ENCODE measurements at places on chromosomes 7 and 10. TPM values are rescaled to one million over a fixed set of nuclear protein-coding genes. Genes with fewer than 3 reads are reported as not detected.

DNA sequence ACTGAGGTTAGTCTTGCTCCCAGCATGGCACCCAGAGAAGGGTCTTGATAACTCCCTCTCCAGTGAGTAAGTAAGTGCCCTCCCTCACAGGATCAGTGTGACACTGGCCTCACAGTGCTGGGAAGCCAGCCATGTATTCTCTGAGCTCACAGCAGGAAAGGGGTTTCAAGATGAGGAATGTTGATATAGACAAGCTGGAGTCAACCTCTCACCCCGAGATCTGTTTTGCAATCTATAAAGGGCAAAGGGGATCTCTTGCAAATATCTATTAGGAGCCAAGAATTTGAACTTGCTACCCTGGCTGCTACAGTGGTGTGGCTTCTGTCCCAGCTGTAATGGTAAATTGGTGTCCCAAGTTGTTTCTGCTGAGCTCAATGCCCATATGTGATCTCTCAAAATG, 70.2 kb upstream of the ADAM12 start:
- no peak for ATAC-seq

DNA sequence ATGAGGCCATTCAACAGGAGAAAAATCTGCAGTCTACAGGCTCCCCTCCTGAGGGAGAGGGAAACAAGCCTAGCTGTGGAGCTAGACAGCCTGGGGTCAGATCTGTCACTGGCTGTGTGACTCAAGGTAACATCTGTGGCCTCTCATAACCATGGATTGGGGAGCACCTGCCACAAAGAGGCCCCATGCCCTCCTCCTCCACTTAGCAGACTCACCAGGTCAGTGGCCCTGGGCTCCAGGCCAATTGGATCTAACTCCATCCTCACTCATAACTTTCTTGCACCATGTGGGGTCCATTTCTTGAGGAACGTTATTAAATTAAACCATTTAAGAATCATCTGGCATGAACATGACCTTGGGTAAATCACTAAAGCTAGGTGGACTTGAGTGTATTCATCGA, 1.8 kb downstream of the GDF10 start:
- ATAC-seq, result no peak

DNA sequence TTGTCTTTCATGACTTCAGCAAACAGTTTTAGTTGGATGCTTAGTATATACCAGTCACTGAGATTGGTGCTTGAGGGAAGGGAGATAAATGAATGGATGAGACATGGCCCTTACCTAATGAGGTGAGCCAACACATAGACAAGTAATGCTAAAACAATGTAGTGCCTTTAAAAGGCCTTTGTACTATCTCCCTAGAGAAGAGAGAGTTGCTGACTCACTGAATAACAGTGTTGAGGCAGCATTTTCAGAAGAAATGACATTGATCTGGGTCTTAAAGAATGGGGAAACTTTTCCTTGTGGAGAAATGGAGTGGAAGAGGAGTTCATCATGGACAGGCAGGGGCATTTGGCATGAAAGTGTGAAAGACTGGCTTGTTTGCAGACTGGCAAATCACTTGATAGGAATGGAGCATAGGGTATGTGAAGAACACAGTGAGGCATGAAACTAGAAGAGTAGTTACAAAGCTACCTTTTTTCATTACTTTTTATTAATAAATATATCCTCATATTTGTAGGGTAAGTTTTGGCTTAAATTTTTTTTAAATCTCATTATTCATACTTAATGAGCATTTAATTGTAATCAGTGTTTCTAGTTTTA, 91.2 kb downstream of the KAT6B start:
- peak; percentile 98 for ATAC-seq

GRCh38 chr7:82273886-82274285, 169.7 kb downstream of the CACNA2D1 start:
- no peak for ATAC-seq

DNA sequence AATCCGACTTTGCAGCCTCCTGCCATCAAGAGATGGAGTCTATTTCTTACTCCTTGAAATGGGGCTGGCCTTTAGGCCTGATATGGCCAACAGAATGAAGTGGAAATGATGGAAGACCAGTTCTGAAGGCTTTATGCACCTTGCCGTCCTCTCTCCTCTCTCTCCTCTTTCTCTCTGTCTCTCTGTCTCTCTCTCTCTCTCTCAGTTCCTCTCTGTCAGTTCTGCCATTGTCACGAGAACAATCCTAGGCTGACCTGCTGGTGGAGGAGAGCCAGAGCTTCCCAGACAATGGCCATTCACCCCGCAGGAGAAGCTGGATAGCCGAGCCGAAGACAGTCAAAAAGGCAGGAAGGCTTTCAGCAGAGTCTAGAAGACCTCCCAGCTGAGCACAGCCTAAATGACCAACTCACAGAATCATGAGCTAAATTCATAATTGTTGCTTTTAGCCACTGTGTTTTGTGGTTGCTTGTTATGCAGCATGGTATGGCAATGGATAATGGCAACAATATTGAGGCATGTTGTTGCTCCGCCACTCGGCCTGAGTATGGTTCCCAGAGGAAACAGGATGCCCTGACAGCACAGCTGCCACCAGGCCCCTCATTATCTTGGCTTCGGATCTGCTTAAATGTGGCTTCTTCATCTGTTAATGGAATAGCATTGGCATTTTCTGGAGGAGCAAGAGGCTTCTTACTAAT, 35.5 kb downstream of the FRMPD2 start:
- no peak for ATAC-seq

DNA sequence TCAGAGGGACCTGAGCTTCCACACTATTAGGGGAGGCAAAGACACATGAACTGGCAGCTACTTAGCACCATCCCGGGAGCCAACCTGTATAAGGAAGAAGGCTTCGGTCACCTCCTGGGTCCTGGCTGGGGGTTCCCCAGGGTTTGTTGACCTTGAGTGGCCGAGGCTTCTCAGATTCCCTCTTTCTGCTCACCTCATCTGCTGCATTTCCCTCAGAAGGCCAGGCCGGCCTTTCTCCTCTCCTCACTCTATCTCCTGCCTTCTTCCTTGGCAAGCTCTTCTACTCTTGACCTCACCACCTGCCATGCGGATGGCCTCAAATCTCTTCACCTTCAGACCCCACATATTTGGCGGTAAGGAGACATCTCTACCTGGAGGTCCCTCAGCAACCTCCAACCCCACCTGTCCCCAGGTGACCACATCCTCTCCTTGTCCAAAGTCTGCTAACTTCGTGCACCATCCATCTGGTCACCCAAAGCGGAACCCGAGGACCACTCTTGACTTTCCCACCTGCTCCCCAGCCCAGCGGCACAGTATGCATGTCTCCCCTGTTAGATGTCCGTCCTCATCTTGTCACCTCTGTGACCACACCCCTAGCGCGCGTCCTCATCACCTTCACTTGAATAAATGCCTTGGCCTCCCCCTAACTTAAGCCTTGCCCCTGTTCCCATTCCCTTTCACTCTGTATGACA, 133.8 kb upstream of the UNC5B start:
- ATAC-seq, result no peak

The RASSF4 gene
- total RNA-seq, result 2.3 TPM

All from esophagus mucosa (tissue), 1 donor.